Osteocyte (in vitro differentiated cells): ENCODE measurements at places on chromosomes 16 and 17. TPM values are rescaled to one million over a fixed set of nuclear protein-coding genes. Genes with fewer than 3 reads are reported as not detected.

CACNG4 gene
- 5.6 TPM in 2 replicates for total RNA-seq

ZNF598 gene
- total RNA-seq: 45.4 and 46.9 TPM in 2 replicates

RTN4RL1 gene
- 3.7 and 3.8 TPM in 2 replicates for total RNA-seq

GFAP gene
- not detected in 2 replicates for total RNA-seq

- no peak for DNase-seq
Observed at GRCh38 chr17:74872313-74873036, at the start of gene FDXR. TSS of gene FDXR (minus strand) at chr17:74872994. CDS start at chr17:74872944, 50 bp downstream.

DNA sequence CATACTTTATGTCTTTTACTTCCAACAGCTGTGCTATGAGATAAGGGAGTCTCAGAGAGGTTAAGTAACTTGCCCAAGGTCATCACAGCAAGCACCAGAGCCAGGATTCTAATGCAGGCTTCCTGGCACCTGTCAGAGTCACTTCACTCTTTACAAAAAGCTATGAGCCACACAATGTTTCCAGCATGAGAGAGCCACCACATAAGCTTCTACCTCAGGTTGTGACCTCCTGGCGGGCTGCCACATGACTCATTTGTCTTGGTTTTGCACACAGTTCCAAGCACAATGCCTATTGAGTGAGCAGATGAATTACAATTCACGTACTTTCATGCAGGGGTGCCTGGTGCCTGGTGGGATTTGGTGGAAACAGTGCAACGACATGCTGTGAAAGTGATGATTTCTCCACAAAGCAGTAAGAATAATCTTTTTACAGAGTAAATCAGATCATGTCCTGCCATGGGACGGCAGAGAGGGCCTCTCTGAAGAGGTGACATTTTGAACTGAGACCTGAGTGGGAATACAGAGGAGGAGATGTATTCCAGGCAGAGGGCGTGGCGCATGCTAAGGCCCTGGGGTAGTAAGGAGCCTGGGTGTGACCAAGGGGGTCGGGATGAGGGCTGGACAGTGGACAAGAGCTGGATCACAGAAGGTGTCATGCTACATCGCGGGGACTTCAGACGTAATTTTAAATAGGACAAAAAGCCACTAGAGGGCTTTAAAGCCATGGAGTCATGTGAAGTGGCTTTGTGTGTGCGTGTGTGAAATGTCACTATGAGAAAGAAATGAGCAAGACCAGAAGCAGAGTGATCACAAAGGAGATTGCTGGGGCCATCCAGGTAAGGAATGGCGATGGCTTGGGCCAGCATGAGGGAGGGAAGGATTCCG lies 53.4 kb downstream of the CACNG3 start:
- DNase-seq: no peak

- no peak for DNase-seq
Observed at GRCh38 chr17:35793257-35793656, 2.2 kb downstream of the MMP28 start.

GRCh38 chr16:87824991-87825841 lies 44.1 kb downstream of the SLC7A5 start:
- DNase-seq: no peak

GRCh38 chr16:55666012-55666411 lies 10.2 kb downstream of the SLC6A2 start:
- DNase-seq: no peak

DNA sequence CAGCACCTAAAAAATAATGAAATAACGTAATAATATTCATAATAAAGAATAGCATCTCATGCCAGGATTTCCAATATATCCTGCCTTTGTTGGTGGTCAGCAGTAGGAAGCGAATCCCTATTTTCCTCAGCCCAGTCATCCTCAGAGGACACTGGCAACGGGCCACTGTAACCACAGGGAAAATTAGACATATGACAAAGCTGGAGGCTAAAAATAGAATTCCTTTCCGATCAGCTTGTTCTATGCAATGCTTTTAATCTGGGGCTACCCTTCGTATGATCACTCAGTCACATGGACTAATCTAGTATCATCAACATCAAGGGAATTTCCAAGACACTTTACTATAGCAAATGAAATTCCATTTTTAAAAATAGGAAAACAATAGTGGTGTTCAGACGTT lies 246.9 kb upstream of the KCNJ16 start:
- DNase-seq: no peak

DNA sequence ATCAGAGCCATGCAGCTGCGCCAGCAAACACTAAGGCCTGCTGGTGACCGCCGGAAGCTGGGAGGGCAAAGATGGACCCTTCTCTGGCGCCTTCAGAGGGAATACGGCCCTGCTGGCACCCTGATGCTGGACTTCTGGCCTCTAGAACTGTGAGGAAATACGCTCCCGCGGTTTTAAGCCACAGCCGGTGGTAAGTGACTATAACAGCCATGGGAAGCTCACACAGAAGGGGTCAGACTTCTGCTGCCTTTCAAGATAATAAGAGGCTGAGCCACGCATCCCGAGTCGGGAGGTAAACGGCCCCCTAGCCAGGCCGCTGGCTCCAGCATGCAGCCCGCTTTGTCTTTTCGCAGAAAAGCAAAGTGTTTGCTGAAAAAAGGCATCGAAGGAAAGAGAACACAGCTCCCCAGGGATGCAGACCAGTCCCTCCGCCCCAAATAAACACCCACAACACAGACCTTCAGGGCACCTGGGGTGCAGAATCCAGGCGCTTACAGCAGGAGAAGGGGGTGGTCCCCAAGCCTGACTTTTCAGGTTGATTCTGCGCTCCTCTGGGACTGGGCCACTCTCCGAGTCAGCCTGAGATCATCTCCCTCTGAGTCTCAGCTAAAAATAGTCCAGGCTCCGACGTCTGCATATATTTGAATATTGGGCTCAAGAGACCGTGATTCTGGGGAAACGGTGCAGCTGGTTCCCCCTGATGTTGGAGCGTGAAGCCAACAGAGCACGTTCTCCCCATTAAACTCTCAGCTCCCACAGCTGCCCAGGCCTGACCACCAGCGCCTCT lies 89.7 kb downstream of the MGAT5B start:
- no peak for DNase-seq

- no peak for DNase-seq
Observed at GRCh38 chr16:49602976-49603310, 229.3 kb downstream of the C16orf78 start.

- no peak for DNase-seq
Observed at GRCh38 chr17:79465011-79465680, 145.7 kb downstream of the RBFOX3 start.
